Neuronal stem cell (in vitro differentiated cells): ENCODE measurements at places on chromosomes 2 and 18.
A peak's percentile ranks its signal among the peaks of the same experiment; 100 is the strongest.

DNA sequence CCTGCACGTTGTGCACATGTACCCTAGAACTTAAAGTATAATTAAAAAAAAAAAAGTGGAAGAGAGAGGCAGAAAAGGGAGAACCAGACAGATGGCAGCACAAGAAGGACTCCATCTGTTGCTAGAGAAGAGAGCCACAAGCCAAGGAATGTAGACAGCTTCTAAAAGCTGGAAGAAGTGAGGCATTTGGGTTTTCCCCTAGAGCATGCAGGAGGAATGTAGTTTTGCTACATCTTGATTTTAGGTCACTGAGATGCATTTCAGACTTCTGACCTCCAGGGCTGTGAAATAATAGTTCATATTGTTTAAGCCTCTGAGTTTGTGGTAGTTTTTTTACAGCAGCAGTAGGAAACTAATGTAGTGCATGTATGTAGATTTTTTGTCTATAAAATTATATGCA is 46.0 kb downstream of the CAVIN2 start:
- DNase-seq = no peak

- DNase-seq = no peak
Measured at GRCh38 chr2:164314148-164314547, 307.1 kb downstream of the GRB14 start.

GRCh38 chr2:240328526-240328925 is 106.9 kb upstream of the GPC1 start:
- DNase-seq = no peak

DNA sequence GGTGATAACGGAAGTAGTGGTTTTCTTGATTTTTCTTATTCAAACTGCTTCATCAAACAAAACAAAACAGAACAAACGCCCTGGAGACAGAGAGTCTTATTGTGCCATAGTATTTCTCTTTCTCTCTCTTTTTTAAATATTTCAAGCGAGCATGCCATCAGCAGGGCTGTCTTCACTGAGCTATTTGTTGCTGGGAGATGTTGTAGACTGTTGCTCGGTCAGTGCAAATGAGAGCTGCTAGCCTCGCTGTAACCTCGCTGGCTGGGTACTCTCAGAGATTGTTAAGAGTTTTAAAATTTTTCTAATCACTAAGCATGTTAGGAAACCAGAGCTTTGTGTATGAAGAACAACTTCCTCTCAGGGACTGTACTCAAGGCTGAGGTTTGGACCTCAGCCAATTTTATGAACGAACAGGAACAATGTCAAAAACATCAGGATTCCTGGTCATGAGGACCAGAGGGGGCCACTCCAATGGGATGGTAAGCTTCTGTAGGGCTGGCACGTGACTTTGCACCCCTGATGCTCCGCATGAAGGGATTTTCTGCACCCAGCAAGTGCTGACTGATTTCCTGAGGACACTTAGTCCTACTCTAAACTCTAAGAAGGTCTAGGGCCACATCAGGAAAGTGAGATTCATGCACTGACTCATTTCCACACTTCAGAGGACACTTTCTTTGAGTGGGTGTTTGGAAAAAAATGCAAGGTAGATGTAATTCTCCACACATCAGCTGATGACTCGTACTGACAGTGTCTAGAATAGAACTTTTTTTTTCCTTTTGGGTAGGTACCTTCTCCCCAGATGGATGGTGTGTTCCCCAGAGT is 59.8 kb upstream of the IL1R1 start:
- no peak for DNase-seq

DNA sequence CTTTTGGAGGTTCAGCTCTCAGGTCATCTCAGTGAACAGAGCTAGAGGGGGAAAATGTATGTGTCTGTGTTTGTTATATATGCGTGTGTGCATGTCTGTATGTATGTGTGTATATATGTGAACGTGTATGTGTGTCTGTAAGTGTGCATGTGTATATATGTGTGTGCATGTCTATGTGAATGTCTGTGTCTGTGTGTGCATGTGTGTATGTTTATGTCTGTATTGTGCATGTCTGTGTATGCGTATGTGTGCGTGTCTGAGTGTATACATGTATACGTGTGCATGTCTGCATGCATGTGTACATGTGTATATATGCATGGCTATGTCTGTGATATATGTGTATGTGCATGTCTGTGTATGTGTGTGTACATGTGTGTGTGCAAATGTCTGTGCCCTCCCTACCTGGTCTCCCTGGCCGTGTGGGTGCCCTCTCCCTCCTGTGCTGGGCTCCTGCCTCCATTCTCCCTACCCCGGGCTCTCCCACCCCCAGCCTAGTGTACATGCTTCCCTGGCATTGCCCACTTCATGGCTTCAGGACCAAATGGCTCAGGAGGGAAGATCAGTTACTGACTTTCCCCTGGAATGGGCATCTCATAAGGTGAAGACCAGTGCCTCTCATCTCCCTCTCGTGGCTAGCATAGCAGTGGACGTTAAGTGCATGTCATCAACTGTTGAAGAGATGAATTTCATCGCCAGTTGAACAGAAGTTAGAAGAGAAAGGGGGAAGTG is 49.9 kb downstream of the TRAF3IP1 start:
- no peak for DNase-seq

DNA sequence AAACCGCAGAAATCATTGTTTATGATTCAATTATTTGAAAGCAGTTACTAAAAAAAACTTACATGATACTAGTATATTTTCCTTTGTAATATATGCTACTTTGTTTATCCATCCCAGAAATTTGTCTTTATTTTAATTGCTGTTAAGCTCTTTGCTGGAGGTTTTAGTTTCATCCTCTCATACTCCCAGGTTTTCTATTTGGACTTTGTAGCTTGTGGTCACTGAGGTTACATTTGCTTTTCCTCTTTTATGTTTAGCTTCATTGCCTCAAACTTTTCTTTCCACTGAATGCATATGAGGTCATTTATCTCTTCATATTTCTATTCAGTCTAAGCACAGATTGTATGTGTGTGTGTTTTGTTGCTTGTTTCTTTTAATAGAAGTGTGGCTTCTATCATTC is 89.9 kb downstream of the ERBB4 start:
- DNase-seq = no peak

GRCh38 chr2:143572421-143572820 is 443.2 kb downstream of the ARHGAP15 start:
- DNase-seq = no peak

- DNase-seq = no peak
Measured at GRCh38 chr2:179622635-179623300, 238.6 kb downstream of the ZNF385B start.

- DNase-seq = no peak
Measured at GRCh38 chr18:46623541-46623940, 33.5 kb downstream of the LOXHD1 start.

- no peak for DNase-seq
Measured at GRCh38 chr2:61014763-61015162, 2.8 kb upstream of the PEX13 start.

DNA sequence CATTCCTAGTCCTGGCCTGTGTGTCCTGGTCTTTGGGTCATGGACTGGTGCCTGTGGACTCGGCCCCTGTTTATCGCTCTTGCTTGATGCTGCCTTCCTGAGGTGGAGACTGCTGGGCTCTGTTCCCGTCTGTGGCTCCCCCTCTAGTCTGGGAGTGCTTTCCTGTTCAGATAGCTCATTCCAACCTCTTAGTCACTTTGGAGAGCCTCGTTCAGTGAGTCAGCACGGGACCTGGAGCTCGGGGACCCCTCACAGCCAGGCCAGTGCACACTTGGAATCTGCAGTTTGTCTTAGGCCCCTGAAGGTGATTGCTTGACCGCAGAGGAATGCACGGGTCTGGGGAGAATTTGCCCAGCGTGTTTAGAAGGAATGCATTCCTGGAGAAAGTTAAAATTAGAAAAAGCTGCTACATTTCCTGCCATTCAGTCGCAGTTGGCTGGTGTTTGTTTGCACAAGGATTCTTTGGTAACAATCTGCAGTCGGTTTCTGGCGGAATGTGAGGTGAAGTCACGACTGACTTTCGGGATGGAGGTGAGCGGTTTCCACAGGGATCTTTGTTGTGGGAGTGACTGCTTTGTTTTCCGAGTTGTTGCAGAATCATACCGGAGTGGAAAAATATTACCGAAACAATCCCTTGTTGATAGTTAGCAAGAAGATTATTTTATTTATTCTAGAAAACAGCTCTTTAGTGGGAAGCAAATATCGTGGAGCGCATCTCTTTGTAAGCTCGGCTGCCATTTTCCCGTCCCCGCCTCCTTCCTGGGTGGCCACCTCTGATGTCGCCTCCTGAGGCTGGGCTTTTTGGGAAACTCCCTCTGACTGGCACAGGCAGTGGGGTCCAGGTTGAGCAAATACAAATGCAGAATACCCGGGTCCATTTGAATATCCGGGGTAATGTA is 29.6 kb downstream of the SH3BP4 start:
- peak; percentile 54 for DNase-seq

GRCh38 chr2:42886921-42887320 is 94.5 kb upstream of the HAAO start:
- no peak for DNase-seq

DNA sequence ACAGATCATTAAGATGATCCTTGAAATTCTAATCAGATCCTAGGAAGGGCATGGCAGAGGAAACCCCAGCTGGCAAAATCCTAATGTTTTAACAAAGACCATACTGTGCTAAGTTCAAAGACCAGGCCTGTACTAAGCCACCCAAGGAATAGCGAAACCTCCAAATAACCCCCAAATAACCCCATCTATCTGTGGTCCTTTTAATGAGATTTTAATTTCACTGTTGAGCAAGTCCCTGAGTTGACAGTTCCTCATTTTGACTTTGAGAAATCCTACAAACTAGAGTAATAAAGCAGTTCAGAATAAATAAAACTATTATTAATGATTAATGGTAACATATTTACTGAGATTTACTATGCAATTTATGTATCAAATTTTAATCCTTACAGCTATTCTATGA is 259.8 kb downstream of the STK39 start:
- DNase-seq = no peak

DNA sequence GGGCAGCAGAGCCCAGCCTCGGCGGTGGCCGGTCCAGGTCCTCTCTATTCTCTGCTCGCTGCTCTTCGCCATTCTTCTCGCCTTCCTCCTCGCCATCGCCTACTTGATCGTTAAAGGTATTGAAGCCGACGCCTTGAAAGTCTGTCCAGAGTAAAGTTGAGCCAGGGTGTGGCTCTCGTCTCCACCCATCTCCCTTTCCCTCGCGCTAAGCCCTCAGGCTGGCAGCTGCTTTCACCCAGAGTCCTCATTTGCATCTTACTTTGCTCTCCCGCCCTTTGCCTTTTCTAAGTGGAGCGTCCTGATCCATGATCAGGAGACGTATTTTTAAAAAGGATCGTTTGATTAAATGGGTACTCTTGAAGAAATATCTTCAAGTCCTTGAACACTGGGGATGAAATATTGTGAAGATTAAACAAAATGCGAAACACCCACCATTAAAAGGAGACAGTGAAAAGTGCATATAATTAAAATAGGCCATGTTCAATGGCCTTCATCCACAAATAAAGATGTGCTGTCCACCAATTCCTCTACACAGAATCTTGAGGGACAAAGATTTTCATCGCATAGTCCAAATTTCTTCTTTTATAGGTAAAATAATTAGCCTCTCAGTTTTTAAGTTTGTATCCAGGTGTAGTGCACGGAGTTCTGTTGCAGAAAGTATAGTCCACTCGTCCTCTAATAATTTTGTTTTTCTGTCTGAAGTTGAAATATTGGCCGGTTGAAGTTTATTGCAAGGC is 657 bp downstream of the ARL6IP6 start:
- peak; percentile 56 for DNase-seq

GRCh38 chr2:21539685-21540084 is 415.9 kb downstream of the TDRD15 start:
- no peak for DNase-seq

DNA sequence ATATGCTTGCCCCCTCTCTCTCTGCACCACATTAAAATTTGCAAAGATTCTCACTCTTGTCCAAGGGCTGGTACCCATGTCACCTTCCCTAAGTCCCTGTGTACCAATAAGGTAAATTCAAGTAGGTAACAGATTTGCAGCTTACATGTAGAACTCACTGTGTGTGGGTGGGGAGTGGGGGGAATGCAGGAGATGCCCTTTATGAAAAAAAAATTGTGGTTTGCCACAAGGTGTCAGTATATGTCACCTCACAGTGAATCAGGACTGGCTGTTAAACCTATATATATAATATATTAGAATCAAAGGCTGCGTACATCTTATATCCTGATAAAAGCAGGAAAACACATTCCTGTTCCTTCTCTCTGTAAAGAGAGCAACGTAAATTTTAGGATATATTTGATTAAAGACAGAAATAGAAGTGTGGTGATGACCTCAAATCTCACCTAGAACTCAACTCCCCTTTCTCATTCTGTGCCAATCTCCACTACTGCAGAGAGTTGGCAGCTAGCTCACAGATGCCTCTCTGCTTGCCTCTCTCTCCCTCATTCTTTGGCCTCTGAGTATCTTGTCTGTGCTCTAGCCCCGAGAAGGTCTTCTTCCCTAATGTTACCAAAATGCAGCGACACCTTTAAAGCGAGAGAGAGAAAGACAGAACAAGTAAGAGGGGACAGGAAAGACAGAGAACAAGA is 536 bp downstream of the XDH start:
- no peak for DNase-seq

DNA sequence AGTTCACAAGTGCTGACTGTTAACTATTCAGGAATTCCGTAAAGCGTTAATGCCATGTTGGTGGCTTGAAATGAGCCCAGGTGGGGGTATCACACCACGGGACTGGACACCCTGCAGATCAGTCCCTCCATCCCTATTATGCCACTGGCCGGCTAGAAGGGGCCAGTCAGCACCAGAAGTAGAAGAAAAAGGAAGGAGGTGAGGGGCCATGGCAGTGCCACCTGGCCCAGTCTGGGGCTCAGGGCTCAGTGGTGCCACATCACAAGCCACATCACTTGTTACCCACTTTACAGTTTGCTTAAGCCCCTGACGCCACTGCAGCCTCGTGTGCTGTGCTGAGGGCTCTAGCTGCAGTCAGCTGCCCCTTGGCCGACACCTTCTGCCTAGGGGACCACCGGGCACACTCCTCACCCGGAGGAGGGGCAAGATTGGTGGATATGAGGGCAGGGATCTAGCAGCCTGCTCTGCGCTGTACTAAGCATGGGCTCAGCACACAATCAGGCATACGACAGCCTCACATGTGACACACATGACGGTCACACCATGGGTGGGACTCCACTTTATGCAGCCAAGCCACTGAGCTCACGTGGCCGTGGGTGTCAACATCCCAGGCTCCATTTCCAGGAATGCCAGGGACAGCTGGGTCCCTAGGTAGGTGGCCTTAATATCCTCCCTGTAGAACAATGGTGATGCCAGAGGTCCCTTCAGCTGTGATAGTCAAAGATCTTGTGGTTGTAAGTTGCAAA is 3.6 kb downstream of the LIMS2 start:
- DNase-seq = no peak

DNA sequence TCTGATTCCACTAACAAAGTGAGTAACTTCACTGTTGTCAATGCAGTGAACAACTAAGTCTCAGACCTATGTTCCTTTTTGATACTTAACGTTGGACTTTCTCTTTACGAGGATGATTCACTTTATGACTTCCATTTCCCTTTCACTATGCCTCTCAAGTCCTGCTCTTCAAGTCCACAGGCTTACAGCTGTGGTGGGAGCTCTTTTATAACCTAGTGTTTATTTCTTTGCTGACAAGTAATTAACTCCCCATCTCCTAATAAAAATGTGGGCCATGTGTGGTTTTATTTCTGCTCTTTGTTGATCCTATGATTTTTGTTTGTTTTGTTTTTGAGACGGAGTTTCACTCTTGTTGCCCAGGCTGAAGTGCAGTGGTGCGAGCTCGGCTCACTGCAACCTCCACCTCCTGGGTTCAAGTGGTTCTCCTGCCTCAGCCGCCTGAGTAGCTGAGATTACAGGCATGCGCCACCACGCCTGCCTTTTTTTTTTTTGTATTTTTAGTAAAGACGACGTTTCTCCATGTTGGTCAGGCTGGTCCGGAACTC is 142.1 kb downstream of the USP34 start:
- DNase-seq = no peak
